ENCODE measurements at places on chromosomes 1 and 21.
A peak's percentile ranks its signal among the peaks of the same experiment; 100 is the strongest.

GRCh38 chr1:226719596-226720387 lies 19.3 kb downstream of the ITPKB start:
- DNase-seq: peak; percentile 31

DNA sequence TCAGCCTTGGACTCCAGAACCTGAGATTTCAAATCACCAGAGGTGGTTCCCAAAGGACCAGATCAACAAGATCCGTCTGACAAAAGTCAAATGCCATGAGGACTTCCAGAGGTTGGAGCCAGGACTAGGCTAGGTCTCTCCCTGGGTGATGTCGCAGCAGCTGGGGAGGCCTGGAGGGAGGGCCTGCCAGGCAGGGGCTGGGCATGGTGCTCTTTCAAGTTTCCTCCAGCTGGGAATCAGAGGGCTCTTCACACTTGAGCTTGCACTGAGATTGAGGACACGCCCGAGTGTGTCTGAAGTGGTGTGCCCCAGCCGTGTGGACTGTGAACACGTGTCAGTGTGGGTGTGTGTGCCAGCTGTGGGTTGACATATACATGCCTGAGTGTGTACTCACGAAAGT lies 21.3 kb upstream of the RSPO1 start:
- DNase-seq: no peak

DNA sequence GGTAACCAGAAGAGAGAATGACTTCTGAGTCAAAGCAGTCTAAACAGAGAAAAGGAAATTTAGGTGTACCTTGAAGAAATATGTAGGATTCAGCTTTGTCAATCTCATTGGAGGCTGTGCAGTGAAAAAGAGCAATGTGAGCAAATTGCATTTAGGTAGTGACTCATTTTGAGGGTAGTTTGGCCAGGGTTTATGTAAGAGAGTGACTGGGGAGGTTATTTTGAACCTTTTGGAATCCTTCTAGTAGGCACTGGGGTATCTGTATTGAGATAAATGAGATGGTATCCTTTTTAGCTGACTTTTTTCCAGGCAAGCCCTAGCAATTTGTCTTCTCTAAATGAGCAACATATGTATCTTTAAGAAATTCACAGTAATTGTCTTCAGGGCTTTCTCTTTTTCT lies 95.9 kb downstream of the DISP1 start:
- no peak for DNase-seq

DNA sequence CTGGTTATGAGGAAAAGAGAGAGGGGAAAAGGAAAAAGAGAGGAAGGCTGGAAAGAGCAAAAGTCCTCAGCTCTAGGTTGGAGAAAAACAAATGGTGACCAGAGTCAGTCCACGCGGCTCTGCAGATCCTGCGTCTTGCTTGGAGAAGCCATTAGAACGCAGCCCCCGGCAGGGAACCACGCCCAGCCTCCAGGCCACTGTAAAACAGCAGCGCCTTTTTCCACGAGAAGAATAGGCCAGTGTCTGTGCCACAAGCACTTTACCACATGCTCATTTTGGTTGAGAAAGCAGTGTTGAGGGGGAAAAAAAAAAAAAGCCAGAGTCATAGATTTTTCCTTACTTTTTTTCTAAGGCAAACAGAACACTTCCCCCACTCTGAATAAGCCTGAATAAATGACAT lies 846.9 kb upstream of the ADAMTS5 start:
- DNase-seq: peak; percentile 2

GRCh38 chr21:43881283-43881682 lies 16.3 kb downstream of the AGPAT3 start:
- DNase-seq: no peak

DNA sequence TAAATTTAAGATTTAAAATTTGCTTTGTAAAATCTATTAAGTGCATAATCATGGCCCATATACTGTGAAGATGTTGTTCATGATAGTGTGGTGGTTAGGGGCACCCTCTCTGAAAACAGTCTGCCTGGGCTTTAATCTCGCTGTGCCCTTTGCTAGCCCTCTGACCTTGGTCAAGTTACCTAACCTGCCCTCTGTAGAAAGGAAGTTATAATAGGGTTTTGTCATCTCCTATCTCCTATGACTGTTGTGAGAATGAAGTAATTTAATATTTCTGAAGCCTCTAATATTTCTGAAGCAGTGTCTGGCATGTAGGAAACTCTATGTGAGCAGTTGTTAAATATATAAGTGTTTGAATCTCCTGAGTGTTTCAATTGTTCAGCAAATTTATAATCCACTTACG lies 116.6 kb upstream of the IVNS1ABP start:
- no peak for DNase-seq

DNA sequence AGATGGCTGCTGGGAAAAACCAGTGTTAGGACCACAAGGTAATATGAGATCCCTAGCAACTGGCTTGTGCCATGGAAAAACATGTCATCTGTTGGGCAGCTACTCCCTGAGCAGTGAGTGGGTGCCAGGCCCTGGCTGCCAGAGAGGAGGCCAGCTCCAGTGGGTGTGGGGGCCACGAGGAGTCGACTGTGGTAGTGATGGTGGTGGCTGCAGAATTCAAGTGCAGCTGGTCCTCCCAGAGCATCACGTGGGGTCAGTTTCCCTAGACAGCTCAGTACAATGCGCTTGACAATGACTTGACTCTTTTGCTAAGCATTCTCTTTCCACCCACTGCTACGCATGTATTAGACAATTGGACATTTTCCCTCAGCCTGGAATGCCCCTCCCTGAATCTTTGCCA lies 14.5 kb upstream of the CDC42 start:
- DNase-seq: no peak

DNA sequence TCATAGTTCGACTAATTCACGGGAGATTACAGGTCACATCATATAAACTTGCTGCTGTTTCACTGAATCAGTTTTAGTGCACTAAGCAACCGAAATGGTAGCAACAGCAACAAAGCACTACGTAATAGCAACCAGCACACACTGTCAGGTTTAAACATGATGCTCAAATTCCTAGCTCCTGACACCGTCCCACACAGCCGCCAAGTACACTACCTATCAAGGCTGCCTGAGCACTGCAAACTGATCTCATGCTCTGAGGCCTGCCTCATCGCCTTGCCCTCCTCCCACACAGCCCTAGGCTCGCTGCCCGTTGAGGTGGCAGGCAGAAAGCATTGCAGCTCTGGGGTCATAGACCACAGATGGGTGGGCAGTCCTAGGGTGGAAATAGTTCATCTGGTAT lies 12.4 kb downstream of the LAMC2 start:
- no peak for DNase-seq

- DNase-seq: no peak
These were observed 14.3 kb downstream of the RCC1 start for GRCh38 chr1:28519946-28520725.

Data from neural progenitor cell (in vitro differentiated cells).